HT1080 (cell line): ENCODE measurements at places on chromosomes 11 and 22.

DNA sequence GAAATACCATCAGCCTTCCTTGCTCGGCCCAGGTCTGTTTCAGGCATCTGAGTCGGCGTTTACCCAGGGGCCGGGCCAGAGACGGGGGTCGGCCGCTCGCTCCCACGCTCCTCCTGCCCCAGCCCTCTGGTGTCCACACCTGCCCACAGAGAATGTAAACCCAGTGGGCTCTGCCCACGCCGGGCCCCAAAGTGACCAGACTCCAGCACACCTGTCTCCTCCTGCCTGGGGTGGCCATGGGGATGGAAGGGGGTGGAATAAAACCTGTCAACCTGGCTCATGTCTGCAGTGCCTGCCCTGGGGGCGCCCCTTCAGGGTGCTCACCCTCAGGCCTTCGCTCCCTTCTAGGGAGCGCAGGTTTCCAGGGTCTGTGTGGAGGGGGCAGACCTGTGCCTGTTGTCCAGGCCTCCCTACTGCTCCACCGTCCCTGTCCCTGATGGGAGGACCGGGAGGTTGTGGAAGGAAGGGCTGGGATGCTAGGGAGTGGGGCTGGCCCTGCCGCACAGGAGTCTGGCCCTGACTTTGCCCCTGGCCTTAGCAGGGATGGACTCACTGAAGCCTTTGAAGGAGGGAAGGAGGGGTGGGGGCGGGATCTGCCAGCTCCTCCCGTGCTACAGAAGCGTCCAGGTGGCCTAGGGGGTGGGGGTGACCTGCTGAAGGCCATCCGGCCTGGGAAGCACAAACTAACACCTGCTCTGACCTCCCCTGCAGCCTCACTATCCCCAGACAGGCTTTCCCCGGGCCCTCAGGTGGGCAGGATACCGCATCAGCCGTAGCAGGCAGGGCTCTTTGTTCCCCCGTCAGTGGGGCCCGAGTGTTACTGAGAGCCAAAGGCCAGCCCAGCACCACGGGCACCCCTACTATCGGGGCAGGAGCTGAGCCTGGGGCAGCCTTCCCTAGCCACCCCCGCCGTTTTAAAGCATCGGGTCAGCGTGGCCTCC is 14.7 kb upstream of the ARHGAP8 start:
- DNase-seq: no peak

GRCh38 chr11:28964811-28965210 is 856.6 kb downstream of the METTL15 start:
- no peak for DNase-seq

DNA sequence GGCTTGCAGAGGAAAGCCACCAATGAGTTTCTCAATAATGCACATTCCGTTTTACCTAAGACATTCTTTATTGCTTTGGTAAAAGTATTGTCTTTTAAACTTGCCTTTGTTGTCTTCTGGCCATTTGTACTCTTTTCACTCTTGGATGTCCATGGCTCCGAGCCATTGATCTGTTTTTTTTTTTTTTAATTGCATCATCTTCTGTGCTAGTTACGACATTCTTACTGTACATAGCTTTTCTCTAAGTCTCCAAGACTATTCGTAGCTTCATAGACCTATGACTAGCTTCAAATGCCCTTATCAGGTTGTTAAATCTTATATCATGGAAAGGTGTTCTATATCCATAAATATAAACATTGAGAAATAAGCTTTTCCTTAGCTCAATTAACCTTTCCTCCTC is 1522.6 kb downstream of the FAM181B start:
- no peak for DNase-seq

GRCh38 chr11:77592727-77593126 is 3.0 kb downstream of the AQP11 start:
- DNase-seq: no peak

DNA sequence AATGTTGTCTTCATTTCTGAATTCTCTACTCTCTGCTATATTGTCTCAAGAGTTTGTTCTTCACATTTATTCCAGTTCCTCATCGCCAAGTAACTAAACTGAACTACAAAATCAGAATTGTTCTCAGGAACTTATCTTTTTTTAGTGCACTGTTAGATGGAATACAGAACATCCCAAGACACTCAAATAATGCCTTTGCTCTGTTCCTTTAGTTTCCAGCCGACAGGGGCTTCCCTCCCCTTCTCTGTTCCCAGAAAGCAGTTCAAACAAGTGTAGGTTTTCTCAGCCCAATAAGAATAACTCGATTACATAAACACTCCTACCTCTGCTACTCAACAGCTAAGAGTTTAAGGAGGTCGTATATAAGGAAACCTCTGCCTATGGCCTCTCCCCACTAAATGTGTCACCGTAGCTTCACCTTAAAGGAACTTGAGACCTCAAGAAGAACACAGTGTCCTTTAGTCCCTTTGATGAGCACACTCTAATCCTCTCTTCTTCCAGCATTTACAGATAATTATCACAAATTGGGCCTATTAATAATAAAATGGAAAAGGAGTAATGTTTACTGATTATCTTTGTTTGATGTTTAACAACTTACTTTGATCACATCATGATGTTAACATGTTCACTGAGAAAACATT is 6.9 kb downstream of the POU2AF3 start:
- DNase-seq: no peak

GRCh38 chr11:69696749-69697468 is 6.9 kb downstream of the FGF19 start:
- DNase-seq: no peak

GRCh38 chr22:30863081-30863833 is 105.3 kb downstream of the MORC2 start:
- no peak for DNase-seq

- no peak for DNase-seq
Observed at GRCh38 chr11:75668451-75669297, at the start of gene MAP6. MAP6 (minus strand) TSS chr11:75669038; CDS start chr11:75668369, 669 bp downstream.

GRCh38 chr22:37088108-37088605 is 21.4 kb downstream of the TMPRSS6 start:
- no peak for DNase-seq

- DNase-seq: no peak
Observed at GRCh38 chr11:477052-477715, 27.1 kb downstream of the PTDSS2 start.

DNA sequence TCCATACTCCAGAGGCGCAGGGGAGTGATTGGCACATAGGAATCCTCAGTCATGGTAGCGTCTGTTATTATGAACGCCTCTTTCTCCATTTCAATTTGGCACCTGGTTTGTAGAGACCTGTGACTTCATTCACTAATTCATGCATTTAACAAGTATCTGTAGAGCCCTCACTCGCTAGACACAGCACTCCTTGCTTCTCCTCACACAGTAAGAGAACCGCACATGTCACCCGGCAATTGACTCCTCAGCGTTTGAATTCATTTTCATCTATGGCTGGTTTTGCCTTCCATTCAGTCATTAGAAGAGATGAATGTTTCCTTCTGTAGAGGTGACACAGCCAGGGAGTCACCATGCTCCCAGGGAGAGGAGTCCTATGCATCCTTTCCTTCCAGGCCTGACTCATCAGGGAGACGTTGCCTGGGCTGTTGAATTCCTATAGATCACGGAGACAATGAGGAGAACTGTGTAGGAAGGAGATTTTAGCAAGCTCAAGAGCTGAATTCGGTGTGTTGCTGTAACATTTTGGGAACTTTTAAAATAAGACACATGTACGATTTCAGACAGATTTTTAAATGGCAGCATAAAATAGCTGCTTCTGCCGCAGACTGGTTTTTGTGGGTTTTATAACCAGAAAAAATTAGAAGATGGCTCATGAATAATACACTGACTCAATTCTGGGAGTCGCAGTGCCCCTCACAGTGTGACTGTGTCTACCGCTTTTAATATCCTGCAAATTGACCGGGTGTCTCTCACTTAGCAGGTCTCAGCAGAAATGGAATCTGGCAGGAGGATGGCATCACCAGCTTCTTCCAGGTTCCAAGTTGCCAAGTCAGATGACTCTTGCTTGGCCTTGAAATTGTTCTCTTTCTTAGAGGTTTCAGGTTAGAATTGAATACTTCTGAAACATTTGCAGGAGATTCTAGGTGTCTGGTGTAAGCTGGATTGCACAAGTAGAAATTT is 44.4 kb upstream of the CLMP start:
- DNase-seq: peak; percentile 79

DNA sequence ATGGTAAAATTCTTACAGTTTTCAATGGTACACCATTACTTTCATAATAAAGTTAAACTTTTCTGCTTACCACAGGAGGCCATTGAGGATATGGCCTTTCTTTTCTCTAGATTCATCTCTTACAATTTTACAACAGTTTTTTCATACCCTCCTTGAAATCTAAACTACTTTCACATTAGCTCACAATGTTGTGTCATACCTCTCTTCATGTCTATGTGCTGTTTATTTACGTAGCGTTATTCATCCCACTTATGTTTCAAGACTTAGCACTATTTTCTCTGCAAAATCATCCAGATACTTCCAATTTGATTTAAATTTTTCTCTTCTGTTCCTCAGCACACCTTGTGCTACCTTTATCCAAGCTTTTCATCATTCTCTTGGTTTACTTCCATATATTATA is 123.3 kb downstream of the METTL15 start:
- DNase-seq: no peak

DNA sequence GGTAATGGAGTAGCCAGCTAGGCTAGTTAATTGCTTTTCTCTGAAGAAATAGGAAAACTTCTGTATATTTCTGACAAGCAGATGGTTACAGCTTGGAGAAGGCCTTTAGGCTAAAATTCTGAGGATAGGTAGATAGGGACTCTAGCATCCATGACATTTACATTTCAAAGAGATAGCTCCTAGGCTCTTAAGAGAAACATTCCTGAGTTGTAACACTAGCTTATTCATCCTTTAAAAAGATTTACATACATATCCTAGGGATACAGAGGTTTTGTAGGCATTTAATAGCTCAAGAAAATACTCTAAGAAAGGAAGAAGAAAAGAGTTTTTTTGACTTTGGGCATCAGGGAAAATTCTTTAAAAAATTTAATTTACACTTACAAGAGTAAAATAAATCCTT is 130.9 kb upstream of the CCDC179 start:
- no peak for DNase-seq

DNA sequence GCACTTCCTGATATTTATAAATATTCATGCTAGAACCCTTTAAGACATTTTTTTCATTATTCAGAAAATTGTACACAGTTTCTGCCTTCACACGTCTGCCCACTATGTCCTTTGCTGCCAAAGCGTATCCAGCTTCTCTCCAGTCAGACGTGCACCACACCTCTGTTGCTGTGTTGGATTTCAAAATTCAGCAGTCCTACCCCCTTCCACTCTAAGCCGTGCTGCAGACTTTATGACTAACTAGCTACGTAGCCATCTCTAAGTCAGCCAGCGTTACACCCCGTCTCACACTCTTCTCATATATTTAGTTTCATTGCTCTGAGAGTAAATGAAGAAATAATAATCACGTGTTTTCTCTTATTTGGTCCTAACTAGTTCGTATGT is 28.2 kb upstream of the OPCML start:
- no peak for DNase-seq

DNA sequence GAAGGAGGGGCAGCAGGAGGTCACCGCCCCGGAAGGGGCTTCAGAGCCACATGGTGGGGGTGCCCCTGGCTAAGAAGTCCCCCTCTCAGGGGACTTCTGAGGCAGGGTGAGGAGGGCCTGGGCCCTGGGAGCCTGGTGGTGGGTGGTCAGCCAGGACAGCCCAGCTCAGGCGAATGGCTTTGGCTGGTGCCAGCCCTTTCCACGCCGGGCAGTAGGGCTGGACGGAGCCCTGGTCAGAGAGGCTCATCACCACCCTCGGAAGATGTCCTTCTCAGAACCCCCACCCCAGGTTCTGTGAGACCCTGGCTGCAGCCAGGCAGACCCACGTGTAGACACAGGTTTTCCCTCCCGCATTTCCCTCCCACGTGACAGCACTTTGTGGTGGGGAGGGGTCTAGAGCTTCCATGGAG is 35.9 kb downstream of the OSBPL5 start:
- no peak for DNase-seq

DNA sequence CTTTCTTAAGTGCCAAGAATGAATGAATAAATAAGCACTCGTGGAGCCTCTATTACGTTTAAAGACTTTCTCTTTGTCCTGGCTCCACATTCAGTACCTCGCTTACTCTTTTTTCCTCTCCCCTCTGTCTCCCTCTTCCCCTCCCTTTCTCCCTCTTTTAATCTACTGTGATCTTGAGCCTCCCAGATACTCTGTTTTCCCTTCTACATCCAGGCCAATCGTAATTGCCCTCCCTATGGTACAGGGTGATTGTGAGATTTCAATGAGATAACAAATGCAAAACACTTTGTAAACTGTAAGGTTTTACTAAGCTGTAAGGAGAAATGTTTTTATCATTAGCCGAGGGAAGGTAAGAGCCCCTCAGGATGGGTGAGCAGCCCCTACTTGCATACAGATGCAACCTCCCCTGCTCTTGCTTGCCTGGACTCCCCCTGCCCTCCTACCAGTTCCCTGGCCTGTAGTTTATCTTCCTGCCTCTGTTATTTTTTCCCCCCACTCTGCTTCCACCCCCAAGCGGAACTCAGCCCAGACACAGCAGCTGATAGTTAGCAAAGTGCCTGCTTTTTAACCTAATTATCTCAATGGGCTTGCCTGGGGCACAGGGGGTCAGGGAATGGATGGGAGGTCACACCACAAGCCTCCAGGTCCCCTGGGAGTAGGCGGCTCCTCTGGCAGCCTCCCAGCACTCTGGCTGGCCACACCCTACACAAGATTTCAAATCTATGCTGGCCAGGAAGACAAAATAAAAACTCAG is 76.9 kb upstream of the CADM1 start:
- no peak for DNase-seq

- DNase-seq: peak; percentile 23
Observed at GRCh38 chr11:121521145-121522042, 68.6 kb upstream of the SORL1-AS1 start.

GRCh38 chr11:57475671-57476046 is 15.3 kb downstream of the RTN4RL2 start:
- no peak for DNase-seq

GRCh38 chr11:13135385-13136271 is 126.5 kb downstream of the RASSF10 start:
- DNase-seq: peak; percentile 88

DNA sequence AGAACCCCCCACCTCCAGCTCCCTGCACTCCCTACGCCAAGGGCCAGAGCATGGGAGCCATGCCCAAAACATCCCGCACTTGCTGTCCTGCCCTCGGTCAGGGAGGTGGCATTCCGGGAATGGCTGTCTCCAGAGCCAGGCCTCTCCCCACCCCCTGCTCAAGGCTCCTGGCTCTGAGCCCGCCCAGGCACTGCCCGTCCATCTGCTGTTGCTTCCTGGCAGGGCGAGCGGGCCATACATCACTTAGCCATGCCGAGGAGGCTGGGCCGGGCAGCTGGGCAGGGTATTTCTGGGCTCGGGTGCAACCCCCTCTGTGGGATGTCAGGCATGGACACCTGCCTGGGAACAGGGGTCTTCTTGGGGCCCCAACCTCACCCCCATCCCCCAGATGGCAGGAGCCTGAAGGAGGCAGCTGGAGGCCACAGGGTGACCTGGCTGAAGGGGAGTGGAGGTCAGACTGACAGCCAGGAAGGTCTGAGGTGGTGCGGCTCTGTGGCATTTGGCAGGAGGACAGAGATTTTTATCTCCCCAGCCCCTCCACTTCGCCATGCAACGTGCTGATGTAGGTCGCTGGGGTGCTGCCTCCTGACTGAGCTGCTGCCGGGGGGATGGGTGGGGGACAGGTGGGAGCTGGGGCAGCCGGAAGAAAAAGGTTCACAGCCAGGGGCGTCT is 8.7 kb upstream of the CABP7 start:
- no peak for DNase-seq

GRCh38 chr11:10934293-10934860 is 76.5 kb upstream of the ZBED5 start:
- DNase-seq: no peak
